ENCODE measurements at places on chromosomes 1 and 21.

- no peak for DNase-seq
Measured at GRCh38 chr21:28541371-28542112, 451.1 kb downstream of the LTN1 start.

- DNase-seq, result no peak
Measured at GRCh38 chr1:63012339-63012738, 228.4 kb downstream of the ATG4C start.

DNA sequence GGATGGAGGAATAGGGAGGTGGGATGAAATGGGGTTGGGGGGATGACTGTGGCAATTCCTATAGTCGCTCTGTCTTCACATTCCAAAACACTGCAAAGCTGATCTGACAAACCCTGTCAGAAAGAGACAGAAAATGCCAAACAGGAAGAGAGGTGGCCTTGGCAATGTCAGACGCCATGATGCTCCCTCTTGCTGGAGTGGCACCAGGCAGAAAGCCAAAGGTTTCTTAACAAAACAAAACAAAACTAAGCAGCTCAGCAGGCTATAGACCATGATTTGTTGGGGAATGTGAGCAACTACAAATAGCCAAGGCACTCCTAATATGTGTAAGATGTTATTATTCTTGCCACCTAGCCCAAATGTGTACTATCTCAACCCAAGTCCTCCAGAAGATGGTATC lies 42.9 kb upstream of the PLA2G2C start:
- no peak for DNase-seq

- no peak for DNase-seq
Measured at GRCh38 chr1:89939059-89939570, 55.8 kb upstream of the ZNF326 start.

DNA sequence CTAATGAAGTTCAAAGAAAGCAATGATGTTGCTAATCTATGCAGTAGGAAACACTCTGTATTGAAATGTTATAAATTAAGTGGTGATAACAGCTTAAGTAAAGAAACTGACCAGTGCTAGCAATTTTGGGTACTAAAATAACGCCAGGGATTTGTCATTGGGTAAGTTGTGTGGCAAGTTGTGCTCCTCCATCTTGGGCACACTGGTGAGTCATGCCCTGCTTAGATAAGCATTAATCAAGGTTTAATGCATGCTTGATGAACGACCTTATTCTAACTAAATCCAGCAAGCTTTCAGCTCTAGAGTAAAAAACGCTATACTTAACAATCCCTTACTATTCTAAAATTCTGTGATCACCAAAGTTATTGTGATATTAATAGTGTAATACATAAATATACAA lies 25.2 kb downstream of the VAMP4 start:
- DNase-seq, result no peak

DNA sequence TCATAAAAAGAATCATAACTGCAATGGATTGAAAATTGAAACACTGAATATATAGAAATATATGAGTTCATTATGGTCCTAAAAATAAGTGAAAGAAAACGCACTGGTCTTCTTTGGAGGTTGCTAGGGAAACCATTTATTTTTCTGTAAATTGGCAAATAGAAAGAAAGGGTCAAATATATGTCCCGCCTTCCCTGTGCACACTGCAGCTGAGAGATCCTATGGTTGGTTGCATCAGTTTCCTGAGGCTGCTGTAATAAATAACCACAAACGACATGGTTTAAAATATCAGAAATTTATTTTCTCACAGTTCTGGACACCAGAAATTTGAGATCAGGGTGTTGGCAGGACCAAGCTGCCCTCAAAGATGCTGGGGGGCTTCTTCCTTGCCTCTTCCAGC lies 35.0 kb downstream of the CA6 start:
- no peak for DNase-seq

- DNase-seq, result no peak
Measured at GRCh38 chr1:37739222-37739621, 25.7 kb downstream of the EPHA10 start.

DNA sequence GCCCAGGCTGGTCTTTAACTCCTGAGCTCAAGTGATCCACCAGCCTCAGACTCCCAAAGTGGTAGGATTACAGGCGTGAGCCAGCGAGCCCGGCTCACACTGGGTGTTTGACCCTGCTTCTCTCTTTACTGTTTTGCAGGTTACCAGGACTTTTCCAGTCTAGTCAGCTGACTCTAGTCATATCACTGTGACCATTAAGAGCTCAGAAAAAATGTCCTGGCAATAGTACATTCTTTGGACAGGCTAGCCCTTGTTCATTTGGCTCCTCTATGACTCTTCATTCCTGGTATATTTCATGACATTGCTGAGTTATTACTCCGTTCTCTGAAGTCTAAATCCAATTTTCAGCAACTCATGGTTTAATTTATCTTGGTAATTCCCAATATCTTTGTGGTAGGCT lies 8.0 kb upstream of the CA6 start:
- DNase-seq, result no peak

DNA sequence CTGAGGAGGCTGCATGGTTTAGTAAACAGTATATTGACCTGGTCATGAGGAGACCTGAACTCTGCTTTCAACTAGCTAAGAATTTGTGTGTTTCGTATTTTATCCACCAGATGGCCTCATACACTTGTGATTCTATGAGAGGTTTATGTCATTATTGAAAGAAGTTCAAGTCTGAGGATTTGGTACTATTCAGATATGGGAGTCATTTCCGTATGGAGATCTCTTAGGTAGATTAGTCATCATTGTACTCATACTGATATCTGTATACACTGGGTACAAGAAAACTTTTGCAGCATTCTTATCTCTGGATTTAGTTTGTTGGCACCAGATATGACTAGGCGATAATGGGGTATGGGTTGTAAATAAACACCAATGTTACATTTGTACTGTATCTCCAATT lies 26.6 kb downstream of the ATF6 start:
- DNase-seq, result peak; percentile 47

GRCh38 chr1:169890761-169891538 lies 2.7 kb downstream of the SCYL3 start:
- peak; percentile 27 for DNase-seq

DNA sequence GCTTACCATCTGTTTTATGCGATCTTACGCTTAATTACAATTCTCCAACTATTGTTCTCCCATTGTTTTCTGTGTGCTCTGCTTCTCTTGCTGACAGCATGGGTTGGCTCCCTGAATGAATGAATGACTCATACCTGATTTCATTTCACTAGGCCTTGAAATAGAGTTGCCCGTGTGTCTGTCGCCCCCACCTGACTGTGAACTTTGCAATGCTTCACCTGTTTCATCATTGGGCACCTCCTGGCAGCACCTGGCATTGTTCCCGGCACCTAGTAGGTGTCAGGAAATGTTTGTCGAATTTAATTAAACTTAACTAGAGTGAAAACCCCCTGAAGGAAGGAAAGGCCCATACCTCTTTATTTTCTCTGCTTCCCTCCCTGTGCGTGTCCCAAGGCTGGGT lies 120.5 kb upstream of the KLHDC7A start:
- no peak for DNase-seq

GRCh38 chr1:110675060-110675791 lies 486 bp upstream of the KCNA3 start:
- peak; percentile 23 for DNase-seq

DNA sequence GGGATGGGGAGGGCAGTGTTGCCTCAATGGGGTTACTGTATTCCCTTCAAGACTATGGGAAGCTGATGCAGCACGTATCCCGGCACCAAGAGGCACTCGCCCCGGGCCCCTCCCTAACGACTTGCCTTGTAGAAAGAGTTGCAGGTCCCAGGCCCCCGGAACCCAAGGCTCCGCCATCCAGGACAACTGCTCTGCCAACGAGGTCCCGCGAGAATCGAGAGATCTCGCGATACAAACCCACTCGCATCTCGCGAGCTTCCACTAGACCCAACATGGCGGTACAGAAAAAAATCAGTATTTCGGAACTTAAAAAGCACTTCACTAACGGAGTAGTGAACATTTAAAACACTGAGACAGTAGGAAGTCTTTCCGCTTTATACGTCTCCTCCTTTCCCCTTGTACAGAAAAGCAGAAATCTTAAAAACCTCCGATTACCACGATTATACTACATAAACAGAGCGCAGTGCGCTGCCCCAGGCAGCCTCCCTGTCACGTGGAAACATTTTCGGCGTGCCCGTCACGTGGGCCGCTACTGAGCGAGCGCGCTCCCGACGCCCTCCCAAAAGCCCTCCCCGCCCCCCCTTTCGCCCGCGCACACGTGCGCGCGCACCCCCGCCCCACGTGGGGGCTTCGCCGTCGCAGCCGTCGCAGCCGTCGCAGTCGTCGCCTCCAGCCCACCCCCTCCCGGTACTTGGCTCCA lies at the start of gene ZZZ3:
Gene ZZZ3, minus strand, starts transcription at position 199 of the 700 bp plus-strand sequence. CDS start 49,304 bp downstream, outside the sequence.
- DNase-seq, result peak; percentile 99

DNA sequence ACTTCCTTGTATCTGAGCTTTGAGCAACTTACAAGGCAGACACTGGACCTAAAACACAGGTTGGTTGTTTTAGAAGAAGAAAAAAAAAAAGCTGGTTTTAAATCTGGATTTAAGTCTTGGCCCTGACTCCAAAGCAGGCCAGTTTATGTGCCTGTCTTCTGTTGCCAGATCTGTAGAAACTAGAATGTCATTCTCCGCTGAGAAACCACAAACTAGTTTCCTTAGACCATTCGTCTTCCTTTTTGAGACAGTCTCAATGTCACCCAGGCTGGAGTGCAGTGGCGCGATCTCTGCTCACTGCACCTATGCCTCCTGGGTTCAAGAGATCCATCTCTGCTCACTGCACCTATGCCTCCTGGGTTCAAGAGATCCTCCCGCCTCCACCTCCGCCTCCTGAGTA lies 33.9 kb downstream of the APP start:
- DNase-seq, result no peak

DNA sequence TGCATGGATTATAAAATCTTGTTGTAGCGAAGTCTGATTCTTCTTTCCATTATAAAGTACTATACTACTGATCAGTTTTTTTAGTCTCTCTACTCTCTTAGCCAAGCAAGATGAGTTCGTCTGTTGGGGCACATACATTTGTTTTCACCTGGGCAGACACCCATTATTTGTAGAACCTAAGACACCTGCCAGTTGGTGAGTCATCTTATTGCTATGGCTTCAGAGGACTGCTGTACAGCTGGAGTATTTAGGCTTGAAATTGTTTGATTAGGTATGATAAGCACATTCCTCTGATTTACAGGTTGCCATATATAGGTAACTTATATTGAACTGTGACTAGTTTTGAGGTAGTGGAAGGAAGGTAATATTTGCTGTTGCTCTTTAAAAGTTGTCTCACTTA lies 17.2 kb downstream of the RBM15 start:
- no peak for DNase-seq

DNA sequence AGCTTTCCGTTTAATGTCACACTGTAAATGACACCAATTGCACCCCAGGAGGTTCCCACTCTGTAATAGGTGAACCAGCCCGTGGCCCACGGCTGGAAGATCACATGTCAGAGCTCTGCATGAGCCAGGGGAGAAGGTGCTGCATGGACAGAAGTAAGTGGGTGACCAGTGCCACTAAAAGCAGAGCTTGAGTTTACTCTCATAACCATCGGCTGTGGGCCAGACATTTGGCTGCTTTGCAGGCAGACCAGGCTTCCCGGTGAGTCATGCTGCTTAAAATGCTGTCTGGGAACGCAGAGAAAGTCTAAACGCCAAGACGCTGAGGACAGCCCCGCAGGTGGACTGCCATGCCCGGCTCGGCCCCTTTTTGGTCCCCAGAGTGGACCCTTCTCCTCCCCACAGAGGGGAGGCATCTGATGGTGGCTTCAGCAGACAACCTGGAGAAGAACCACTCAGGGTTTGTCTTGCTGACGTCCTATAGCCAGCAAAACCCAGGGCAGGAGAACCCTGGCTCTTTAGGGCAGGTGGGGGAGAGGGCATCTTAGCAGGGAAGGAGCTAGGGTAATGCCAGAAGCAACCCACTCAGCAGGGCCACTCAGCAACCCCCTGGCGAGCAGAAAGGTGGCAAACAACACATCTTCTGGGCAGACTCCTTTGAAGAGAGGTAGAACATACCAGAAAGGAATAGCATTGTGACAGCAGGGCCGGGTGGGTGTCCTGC lies 7.3 kb downstream of the KIAA2013 start:
- no peak for DNase-seq

DNA sequence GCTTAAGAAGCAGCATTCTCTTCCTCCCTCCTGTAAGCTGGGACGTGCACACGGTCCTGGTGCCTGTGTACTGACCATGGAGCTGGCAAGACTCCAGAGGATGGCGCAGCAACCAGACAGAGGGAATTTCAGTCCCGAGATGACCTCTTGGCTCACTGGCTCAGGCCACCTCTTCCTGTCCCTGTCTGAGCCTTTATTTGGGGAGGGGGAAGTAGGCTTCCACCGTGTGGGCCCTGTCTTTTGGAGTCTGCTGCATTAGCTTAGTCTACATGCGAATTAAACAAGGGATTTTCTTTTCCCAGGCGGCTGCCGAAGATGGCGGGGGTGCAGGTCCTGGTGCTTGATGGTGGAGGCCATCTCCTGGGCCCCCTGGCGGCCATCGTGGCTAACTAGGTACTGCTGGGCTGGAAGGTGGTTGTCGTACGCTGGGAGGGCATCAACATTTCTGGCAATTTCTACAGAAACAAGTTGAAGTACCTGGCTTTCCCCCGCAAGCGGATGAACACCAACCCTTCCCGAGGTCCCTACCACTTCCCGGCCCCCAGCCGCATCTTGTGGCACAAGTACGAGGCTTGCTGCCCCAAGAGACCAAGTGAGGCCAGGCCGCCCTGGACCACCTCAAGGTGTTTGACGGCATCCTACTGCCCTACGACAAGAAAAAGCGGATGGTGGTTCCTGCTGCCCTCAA lies 10.2 kb downstream of the IL24 start:
- DNase-seq, result no peak

DNA sequence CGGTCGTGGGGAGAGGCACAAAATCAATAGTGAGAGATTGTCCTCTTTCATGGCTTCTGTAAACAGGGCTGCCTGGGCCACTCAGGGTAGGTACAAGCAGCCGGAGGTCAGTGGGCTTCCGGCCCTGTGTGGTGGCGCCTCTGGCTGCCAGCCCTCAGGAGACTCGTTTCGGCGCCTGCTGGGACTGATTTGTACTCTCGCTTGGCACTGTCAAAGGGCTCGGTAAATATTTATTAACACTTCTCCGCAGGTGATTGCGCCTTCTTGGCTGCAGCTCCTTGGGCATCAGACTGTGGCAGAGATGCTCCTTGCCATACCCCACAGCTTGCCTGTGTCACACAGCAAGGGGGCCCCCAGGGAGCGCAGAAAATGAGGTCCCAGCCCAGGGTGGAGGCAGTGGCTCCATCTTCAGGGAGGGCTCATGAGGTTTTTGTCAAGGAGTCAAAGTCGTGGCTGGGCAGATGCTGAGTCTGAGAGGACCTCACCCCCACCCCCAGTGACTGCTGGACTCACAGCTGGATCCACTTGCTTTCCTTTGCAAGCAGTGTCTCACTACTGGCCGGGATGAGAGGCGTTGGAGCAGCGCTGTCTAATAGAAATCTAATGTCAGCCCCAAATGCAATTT lies 262.5 kb downstream of the GRIK3 start:
- no peak for DNase-seq

GRCh38 chr21:36948686-36949085 lies 17.8 kb downstream of the HLCS start:
- DNase-seq, result no peak
